ENCODE measurements at places on chromosomes 7 and 10.

DNA sequence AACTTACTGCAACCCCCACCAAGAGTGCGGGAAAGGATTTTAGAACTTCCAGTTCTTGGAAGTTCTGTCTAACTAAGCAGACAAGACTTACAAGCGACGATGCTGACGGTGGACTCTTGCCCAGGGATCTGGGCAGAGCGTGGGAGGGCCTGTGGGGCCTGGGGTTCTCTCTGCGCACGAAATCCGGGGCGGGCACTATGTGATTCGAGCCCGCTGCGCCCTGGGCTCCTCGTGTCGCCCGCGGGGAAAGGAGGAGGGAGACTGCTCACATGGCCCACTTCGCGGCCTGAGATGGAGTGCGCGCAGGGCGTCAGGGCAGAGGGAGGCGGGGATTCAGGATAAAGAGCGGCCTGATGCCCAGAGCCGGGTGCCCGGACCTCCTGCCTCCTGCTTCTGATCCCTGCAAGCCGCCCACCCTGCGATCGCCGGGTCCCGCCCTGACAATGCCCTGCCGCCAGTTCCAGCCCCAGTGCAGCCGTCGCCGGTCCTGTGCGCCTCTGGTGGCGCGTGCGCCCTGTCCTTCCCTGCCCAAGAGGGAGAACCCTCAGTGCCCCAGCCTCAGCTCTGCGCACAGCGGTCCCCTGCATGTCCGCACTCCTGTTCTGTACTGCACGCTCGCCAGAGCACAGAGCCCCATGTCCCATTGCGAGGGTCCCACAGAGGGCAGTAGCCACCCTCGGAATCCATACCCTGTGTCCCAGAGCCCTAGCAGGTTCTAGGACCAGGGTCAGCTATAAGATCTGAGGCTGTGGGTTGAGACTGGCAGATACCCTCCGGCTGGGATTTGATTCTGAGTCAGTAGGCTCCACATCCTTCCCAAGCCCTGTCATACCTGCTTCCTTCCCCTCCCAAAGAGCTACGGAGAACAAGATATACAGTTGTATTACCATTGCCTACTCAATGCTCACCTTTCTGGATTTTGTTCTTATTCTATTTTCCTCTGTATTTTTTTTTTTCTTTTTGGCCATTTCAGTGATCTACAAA, 99.4 kb upstream of the TMEM106B start:
- no peak for DNase-seq

DNA sequence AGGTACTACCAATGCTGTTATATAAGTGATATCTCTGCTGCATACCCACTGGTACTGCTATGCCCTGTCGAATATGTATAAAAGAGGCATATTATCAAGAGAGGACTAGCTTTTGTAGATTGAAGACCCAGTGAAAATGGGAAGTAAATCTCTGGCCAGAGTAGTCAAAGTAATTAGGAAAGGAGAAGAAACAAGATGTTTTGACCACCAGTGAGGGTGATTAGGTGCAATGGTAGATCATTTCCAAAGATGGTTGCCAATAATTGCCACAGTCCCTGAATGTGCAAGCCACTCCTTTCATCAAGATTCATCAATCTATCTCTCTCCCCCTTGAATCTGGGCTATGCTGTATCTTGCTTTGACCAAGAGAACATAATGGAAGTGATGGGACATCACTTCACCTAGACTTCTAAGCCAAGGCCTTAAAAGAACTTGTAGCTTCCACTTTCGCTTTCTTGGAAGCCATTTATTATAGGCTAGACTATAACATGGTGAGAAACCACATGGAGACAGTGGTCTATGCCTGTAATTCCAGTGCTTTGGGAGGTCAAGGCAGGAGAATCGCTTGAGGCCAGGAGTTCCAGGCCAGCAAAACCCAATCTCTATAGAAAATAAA, 52.6 kb upstream of the ST8SIA6 start:
- no peak for DNase-seq

DNA sequence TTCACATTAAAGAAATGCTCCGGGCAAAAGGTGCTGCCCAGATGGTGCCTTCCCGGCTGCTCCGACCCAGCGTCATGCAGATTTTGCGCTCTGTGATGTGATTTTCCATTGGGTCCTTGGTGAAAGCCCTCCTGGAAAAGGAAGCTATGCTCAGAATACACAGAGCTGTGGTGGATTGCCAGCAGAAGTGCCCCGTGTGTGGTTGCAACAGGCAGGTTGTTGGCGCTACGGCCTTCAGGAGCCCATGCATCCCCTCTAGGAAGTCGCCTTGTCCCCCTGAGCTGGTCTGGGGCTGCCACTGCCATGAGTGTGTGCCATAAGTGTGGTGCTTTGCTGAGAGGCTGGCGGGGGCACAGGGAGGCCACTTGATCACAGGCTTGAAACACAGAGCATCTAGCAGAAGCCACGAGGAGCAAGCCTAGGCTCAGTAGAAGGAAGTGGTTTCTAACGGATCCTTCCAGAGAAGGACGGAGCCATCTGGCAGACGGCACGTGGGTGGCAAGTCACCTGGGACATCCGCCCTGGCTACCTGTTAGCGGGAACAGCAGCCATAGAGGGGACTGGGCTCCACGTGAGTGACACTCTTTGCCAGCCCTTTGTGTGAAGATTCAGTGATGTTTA, 210.9 kb downstream of the CUX1 start:
- no peak for DNase-seq

DNA sequence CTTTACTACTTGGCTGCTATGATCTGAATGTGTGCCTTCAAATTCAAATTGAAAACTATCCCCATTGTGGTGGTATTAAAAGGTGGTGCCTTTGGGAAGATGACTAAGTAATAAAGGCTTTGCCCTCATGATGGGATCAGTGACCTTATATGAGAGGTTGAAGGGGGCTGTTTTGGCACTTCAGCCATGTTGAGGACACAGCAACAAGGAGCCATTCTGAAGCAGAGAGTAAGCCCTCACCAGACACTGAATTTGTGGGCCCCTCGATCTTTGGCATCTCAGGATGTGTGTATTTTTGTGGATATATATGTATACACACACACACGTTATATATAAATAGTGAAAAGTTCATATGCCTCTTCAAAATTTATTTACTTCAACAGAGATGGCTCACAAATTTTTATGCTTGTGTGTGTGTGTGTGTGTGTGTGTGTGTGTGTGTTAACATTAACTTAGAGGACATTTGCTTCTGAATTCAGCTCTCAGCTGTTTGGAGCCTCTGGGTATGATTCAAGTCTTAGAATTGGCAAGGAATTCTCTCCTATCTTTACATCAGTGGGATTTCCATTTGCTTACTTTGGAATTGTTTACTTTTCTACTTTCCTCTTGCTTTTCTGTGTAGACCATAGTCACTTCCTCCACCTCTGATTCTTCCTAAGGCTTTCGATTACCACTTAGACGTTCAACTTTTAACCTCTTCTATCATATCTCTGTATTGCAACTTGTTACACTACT, 66.6 kb downstream of the MAGI2 start:
- DNase-seq = no peak
